ENCODE measurements at places on chromosomes 5 and 9.

DNA sequence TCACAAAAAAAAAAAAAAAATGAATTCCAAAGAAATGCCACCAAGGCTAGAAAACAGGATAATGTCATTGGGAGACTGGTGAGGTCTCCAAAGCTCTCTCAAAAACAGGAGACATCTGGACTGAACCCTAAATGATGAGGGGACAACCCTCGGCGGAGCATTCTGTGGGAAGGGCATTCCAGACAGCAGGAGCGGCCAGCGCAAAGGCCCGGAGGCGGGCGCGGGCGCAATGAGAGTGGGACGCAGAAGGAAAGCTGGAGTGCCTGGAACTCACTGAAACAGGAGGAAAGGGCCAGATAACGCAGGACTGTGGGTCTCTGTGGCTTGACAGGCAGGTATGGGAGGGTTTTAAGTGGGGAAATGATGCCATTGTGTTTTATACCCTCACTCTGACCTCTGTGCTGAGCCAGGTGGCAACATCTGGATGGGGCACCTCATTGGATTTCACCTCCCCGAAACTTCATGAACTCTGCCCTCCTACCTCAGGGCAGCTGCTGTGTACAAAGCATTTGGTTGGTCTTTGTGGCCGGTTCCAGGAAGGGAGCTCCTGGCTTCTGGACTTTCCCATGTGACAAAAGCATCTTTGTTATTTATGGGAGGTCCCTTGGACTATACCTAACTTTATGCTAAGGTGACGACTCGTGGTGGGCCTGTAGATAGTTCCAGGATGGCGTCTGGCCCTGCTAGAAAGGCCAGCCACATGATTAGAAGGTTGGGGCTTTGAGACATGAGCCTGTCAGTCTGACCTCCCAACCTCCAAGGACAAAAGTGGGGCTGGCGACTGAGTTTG, 11.5 kb upstream of the MAPK9 start:
- DNase-seq: no peak

- no peak for DNase-seq
Observed at GRCh38 chr5:56142614-56143372, 90.3 kb downstream of the ANKRD55 start.

GRCh38 chr5:82244151-82244550, 34.0 kb downstream of the RPS23 start:
- DNase-seq: no peak

GRCh38 chr5:119074419-119074818, 3.5 kb downstream of the DMXL1 start:
- DNase-seq: no peak

DNA sequence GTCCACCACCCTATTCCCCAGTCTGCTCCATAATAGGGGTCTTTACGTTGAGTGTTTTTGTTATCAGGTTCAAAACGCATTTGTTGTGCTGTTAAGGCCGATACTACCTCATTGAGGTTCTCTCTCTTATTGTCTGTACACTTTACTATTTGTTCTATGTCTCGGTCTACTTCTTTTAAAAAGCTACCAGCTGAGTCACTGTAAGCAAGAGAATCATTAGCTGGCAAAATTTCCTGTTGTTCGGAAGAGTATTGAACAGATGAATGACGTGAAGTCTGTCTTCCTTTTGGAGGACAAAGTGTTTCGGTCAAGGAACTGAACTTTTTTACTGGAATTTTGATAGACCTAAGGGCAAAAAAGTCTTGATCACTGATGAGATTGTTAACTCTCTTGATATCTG, 10.3 kb downstream of the LYSMD3 start:
- no peak for DNase-seq

DNA sequence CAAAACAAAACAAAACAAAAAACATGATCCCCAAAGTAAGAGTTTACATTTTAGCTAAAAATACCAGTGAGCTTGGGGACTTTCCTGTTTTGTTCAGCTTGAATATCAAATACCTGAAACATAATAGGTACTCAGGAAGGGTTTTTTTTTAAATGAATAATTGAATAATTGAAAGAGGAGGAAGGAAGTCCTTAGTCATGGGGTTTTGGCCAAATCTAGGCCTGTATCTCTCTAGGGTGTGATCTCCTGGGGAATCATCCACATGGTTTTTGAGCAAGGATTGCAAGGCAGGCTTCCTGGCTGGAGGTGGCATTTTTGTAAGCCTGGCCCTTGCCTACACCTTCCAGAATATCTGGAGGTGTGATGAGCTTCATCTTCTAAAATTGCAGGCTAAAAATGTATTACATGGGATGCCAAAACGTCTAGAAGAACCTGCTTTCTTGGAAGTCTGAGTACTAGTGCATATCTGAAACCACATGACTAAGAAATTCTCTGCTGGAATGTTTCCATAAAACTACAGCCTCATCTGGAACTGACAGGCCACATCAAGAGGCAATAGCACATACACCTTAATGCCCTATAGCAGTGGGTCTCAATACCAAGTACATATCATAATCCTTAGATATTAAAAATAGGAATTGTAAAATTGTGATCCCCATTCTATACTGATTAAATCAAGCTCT, 10.4 kb downstream of the C9 start:
- no peak for DNase-seq

GRCh38 chr5:133957080-133957479, 11.3 kb downstream of the C5orf15 start:
- DNase-seq: no peak

DNA sequence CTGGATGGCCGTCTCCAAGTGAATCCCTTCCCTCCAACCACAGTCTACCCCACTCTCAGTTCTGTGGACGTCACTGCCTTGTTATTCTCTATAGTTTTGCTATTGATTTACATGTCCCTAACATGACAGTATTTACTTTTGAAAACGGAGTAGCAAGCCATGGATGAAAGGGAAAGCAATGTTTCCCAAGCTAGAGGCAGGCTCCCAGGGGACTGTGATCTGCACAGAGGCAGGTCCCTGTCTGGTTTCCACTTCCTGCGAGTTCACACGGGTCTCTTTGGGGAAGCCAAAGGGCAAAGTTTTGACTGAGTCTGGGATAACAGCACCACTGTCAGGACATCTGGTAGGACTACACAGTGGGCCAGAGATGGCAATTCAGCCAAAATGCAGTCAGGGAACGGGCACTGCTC, 12.7 kb downstream of the C9orf153 start:
- no peak for DNase-seq

GRCh38 chr5:18607570-18607969, 973.3 kb downstream of the TAF11L14 start:
- DNase-seq: no peak

- DNase-seq: no peak
Observed at GRCh38 chr5:178454303-178454702, 135.9 kb downstream of the COL23A1 start.

DNA sequence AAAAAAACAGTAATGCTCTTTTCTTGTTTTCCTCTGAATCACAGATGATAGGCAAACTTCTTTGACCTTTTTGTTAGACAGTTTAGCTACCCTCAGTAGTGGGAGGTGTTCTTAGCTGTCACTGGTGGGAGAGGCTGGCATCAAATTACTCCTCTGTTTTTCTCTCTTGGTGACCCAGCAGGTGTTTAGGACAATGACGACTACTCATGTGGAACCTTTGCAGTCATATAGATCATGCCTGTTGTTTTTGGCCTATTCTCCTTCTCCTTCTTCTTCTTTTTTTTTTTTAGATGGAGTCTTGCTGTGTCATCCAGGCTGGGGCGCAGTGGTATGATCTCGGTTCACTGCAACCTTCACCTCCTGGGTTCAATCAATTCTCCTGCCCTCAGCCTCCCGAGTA, 15.4 kb upstream of the NPR2 start:
- no peak for DNase-seq

DNA sequence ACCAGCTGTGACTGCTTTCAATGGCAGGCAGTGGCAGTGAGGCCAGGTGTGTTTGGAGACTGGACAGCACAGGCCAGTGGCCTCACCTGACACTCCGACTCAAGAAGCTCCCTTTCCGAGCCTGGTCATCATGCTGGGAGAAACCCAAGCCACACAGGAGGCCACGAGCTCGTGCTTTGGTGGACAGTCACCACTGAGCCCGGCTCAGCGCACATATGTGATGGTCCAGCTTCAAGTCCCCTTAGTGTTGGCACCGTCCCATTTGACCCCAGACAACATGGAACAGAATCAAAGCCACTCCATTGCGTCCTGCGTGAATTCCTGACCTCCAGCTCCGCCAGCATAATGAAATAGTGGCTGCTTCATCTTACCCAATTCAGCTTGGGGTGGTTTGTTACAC, 64.0 kb upstream of the PPP1R26 start:
- no peak for DNase-seq

- DNase-seq: no peak
Observed at GRCh38 chr9:35726931-35727330, 5.1 kb downstream of the TLN1 start.

DNA sequence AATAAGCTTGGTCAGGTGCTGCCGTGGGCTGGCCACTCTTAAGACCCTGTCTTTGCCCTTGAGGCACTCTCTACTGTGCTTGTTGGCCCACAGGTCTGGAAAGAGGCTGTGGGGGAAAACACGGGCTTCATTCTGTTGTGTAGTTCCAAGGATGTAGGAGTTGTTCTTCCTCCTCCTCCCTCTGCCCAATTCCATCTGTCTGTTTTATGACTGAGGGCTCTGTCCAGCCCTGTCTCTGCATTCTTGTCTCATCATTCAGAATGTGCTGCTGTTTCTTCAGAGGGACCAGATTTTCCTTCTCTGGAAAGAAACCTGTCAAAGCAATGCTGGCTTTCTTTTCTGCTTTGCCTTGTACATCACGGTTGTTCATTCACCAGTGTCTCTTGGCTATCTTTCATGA, 84.1 kb downstream of the MAP1B start:
- DNase-seq: no peak

GRCh38 chr5:61245486-61245885, 83.2 kb upstream of the SMIM15 start:
- DNase-seq: no peak

DNA sequence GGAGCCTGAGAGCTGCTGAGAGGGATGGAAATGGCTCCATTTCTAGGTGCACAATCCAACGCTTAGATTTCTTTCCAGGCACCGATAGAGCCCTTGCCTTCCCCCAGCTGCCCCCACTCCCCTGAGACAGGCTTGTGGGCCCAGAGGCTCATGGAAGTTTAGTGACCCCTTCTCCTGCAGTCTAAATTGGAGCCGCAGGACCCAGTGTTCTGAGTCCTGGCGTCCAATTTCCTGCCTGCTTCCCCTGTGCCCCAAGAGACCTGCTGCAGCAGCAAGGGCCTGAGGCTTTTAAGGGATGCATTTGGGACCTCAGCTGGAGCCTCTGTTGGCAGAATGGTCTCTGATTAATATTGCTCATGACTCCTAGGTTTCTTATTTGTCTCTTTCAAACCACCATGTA, 61.7 kb downstream of the RGS3 start:
- no peak for DNase-seq

DNA sequence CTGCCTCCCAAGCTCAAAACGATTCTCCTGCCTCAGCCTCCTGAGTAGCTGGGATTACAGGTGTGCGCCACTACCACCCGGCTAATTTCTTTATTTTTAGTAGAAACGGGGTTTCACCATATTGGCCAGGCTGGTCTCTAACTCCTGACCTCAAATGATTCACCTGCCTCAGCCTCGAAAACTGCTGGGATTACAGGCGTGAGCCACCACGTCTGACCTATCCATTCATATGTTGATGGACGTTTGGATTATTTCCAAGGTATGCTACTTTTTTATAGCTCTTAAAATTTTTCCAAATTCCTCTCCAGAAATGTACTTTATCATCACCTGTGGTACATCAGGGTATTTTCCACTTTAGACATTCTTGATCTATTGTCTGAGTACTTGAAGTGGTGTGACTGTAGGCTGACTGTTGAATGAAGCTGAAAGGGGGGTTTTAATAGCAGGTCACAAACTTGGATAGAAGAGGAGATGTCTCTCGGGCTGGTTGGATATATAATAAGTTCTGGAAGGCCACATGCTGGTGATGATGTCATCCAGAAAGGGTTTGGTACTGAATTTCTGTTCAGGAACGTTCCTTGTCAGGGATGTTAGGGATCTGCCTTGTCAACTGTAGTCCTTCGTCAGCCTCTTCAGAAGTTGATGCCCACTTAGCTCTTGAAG, 7.4 kb downstream of the CTNNA1 start:
- no peak for DNase-seq

Measured in activated CD4-positive, alpha-beta T cell treated with anti-CD3 and anti-CD28 coated beads, Interleukin-2, amount 50 U/mL, for 48 hours (primary cell).